RPMI7951 (cell line): ENCODE measurements at places on chromosomes 7 and 10. TPM values are rescaled to one million over a fixed set of nuclear protein-coding genes. Genes with fewer than 3 reads are reported as not detected.
A peak's percentile ranks its signal among the peaks of the same experiment; 100 is the strongest.

DNA sequence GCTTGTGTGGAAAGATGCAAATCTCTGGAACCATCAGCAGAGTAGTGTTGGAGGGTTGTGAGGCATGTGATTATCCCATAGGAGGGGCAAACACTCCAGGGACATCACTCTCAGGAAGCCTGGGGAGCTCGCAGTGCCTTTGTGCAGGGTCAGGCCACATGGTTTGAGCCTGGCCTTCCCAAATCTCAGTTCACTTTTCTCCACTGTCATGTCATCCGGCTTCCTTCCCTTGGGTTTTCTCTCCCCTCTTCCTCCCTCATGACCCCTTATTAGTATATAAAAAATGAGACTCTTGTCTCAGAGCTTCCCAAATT is 20.4 kb downstream of the TSPAN14 start:
- DNase-seq, result no peak

GRCh38 chr7:110947408-110947807 is 143.5 kb upstream of the LRRN3 start:
- no peak for DNase-seq

- DNase-seq, result peak; percentile 67
These were observed 338.1 kb downstream of the RNLS start for GRCh38 chr10:88244781-88245625.

DNA sequence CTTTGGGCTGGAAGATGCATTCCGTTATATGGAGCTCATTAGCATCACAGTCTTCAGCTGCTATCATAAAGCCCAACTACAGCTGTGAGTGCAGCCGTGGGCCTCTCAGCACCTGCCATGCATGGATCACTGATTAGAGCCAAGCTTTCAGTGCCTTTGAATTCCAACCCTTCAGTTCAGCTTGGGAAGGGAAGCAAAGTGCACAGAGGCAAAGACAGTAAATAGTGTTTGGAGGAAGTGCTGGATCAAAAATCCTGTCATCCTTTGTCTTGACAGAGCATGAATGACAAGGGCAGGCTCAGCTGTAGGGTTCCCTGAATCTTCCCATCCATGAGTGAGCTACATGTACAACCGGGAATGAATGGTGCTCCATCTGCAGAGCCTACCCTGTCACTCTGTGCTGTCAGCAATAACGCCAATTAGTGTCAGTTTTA is 153.7 kb downstream of the DNAJB9 start:
- DNase-seq, result no peak

DNA sequence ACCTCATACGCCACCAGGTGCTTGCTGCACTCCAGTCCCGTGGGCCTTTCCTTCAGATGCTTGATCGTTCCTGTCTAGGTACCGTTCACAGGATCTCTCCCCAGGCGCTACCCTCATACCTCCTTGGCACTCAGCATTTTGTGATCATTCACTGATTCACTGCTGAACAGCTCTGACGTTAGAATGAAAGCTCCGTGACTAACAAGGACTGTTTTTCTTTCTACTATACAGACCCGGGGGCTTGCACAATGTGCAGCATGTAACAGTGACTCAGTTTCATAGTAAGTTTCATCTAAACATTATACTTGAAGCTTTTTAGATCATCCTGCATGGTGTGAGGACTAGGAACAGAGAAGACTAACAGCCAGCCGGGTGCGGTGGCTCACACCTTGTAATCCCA is 20.6 kb downstream of the KIN start:
- DNase-seq, result no peak

GRCh38 chr7:158406801-158407200 is 180.8 kb downstream of the PTPRN2 start:
- DNase-seq, result no peak

DNA sequence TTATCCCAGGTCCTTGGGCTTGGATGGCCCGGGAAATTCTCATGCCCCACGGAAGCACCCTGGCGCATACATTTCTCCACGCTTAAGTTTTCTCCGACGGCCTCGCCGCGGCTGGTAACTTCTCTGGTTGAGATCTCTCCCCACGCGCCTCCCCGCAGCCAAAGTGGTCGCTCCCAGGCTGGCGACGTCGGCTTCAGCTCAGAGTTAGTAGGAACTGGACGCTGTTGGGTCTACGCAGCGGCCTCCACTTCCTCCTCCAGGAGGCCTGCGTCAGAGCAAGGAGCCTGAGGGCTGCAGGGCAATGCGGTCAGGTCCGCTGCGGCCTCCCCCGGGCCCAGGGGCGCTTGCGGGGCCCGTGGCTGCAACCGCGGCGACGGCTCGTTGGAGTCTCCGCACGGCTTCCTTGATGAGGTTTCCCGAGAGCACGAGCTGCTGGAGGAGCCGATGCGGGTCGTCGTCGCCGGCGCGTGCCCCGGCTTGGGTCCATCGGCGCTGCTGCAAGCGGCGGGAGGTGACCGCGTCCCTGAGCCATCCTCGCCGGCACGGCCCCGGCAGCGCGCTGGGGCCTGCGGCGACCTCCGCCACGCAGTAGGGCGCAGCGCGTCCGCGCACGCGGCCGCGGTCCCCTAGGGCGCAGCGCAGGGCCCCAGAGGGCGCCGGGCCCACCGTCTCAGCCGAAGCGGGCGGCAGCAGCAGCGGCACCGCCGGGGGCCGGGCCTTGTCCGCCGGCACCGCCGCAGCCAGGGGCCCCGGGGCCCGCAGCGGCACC is 744 bp downstream of the FRAT2 start:
- peak; percentile 63 for DNase-seq

- no peak for DNase-seq
These were observed 167.2 kb downstream of the NPSR1 start for GRCh38 chr7:34825221-34825620.

- no peak for DNase-seq
These were observed 27.7 kb upstream of the PRKAR1B start for GRCh38 chr7:754531-755412.

Gene SLC16A12
- under 0.01 and 0.12 TPM in 2 replicates for total RNA-seq

Gene IKZF5
- total RNA-seq, result 2.6 and 4.4 TPM in 2 replicates

Gene NRAP
- not detected in 2 replicates for total RNA-seq

Gene ZNF503
- 2.2 TPM in 2 replicates for total RNA-seq

Gene MUC12
- total RNA-seq, result 0.72 and 5.6 TPM in 2 replicates

Gene DPYSL4
- total RNA-seq, result 0.88 and 1.6 TPM in 2 replicates
